RCC 7860 (cell line): ENCODE measurements at places on chromosomes 1 and 21.

DNA sequence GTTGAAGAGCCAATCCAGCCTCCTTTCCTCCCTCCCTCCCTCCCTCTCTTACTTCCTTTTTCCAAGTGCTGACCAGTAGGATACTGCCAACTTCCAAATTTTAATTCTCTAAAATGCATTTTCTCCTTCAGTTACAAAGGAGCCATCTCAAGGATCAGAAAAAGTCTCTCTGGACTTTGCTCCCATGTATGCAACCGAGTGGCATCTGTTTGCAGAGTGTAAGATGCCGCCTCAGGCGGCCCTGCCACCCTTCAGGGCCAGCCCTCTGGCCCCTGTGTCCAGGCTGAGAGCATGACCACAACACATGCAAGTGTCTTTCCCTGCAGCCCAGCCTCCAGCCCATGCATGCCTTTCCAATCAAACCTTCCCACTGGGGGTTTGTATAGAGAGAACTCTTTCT lies 205.3 kb upstream of the RAB4A start:
- no peak for DNase-seq

- no peak for DNase-seq
Measured at GRCh38 chr1:151619489-151620093, 7.7 kb downstream of the SNX27 start.

GRCh38 chr1:64692911-64693310 lies 52.0 kb upstream of the RAVER2 start:
- no peak for DNase-seq

DNA sequence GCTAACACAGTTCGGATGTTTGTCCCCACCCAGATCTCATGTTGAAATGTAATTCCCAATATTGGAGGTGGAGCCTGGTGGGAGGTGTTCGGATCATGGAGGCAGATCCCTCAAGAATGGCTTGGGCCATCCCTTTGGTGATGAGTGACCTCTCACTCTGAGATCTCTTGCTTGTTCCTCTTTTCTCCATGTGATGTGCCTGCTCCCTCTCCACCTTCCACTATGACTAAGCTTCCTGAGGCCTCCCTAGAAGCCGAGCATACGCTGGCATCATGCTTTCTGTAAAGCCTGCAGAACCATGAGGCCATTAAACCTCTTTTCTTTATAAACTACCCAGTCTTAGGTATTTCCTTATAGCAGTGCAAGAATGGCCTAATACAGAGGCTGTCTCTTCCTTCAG lies 8.1 kb upstream of the PLA2G5 start:
- no peak for DNase-seq

- DNase-seq: no peak
Measured at GRCh38 chr1:179808503-179808902, 65.4 kb downstream of the FAM163A start.

GRCh38 chr21:37983336-37984095 lies 67.3 kb upstream of the KCNJ6 start:
- peak; percentile 88 for DNase-seq

- DNase-seq: no peak
Measured at GRCh38 chr21:40130476-40130875, 263.2 kb downstream of the PCP4 start.

DNA sequence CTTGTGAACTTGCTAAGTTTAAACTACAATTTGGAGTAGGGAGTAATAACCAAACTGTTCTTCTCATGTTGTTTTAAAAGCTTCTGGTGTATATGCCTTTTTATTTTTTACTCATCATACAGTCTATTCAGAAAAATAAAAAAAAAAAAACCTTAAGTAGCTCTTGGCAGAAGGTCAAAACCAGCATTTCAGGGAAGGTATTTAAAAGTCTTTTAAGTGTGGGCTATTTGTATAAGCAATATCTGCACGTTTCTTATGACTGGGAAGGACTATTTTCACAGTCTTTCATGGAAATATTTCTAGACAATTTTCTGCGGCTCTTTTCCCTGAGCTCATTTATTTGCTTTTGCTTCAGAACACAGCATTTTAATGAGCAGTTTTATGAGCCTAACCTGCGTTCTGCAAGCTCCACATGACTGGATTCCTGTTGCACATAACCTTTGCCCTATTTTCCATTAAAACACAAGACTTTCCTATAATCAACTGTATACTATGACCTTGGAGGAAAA lies 60.9 kb upstream of the C1orf105 start:
- peak; percentile 64 for DNase-seq

- peak; percentile 75 for DNase-seq
Measured at GRCh38 chr1:41739061-41739955, 179.4 kb downstream of the HIVEP3 start.

DNA sequence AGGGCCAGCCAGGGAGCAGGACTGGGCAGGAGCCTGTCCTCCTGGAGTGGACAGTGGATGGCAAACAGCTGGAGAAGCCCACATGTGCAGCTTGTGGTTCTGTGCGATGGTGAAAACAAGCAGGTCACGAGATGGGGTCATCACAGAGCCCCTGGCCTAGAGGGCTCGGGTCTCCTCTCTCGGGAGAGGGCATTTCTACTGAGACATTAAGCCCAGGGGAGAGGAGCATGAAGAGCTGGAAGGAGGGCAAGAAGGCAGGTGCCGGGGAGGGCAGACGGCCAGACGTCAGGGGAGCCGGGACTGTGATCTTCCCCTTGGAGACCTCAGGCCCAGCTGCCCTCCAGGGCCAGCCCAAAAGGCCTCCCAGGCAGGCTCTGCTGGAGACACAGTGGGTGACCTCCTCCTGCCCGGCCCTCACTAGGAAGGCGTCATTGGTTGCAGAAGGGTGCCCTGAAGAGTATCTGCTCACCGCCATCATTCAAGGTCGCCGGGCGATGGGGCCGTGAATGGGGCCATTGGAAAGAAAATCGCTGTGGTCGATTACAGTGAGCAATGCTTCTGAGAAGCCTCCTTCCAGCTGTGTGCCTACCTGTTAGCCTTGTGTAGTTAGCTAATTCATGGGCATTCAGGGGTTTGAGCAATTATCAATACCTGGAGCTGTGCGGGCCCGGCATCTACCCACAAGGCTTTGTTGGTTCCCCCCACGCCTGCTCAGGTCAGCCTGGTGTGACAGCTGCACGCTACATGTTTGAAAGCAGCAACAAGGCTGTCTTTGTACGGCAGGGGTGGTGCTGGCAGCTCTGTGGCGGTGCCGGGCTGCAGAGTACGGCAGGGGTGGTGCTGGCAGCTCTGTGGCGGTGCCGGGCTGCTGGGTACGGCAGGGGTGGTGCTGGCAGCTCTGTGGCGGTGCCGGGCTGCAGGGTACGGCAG lies 72.3 kb upstream of the ACTRT2 start:
- DNase-seq: no peak

DNA sequence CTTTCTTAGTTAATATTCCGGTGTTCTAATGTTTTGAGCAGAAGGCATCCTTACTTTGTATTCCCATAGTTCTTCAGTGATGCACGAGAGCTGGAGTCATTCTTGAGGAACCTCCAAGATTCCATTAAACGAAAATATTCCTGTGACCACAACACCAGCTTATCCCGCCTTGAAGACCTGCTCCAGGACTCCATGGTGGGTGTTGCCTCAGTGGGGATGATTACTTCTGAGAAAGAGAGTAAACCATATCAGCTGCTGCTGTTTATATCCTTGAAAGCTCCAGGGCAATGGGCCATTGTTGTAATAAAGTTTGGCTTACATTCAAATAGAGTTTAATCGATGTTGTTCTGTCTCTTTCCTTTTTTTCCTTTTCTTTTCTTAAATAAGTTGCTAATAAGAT lies 93.1 kb downstream of the MACF1 start:
- no peak for DNase-seq

DNA sequence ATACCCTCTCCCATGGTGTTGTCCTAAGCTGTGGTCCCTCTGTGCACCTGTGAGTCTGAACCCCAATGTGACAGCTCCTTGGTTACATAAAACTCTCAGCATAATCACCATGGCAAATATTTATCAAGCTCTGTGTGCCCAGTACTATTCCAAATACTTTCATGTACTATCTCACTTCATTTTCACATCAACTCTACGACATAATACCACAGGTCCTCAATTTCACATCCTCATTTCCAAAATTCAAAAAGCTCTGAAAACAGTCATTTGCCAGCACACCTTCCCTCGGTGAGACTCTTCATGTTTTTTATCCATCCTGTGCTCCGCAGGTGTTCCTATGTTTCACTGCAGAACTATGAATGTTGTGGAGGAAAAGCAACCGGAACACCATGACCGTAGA lies 12.4 kb upstream of the CREG1 start:
- no peak for DNase-seq

DNA sequence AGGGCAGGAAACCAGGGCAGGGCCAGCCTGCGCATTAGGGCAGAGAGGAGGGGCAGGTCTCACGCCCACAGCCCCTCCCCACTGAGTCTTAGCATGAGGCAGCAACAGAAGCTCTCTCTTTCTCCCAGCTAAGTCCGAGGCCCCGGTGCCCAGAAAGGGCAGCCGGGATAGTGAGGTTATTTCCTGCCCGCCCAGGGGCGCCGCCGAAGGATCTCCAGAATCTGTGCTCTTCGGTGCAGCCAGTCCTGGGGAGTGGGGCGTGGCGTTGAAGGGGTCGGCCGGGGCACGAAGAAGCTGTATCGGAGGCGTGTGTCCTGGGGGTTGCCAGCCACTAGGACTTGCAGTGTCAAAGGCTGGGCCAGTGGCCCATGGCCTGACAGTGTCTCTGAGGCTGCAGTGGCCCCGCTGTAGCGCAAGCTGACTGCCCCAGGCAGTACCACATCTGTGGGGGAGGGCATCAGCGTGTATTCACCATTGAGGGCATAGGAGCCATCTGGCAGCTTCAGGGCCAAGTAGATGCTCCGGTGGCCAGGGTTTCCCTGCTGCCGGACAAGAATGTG lies 7.8 kb downstream of the ADAMTS4 start:
- DNase-seq: no peak

- no peak for DNase-seq
Measured at GRCh38 chr1:235485558-235485957, 18.7 kb downstream of the B3GALNT2 start.

DNA sequence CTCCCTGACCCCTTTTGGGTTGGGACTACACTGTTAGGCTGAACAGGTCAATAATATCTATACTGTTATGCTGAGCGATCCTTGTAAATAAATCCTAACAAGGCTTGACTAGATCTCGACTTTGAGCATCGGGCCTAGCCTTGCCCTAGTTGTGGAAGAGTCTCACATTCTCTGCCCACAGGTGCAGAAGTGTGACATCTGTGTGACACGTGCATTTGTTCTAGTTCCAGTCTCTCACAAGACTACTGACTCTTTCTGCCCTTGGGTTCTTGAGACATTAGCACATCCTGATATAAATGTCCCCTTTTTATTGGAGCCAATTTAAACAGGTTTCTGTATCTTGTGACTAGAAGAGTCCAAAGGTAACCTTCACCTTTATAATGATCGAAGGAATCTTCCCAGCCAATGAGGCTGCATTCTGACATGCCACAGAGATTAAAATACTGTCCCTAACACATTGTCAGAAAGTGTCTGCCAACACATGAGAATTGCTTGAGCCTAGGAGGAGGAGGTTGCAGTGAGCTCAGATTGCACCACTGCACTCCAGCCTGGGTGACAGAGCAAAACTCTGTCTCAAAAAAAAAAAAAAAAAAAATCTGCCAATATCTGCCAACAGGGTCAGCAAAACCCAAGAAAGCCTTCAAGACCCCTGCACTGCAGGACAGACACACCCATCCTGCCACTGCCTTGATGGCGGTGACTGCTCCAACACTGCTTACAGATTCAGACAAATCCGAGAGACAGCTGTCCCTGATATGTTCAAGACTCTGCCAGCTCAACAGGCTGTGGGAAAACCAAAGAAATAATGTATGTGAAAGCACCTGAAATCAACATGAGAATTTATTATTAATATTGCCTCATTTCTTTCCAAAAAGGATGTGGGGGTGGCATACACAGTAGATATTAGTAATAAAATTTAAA lies 56.5 kb upstream of the PSEN2 start:
- DNase-seq: no peak

GRCh38 chr1:67687198-67687545 lies 2.2 kb downstream of the GADD45A start:
- peak; percentile 27 for DNase-seq

- DNase-seq: no peak
Measured at GRCh38 chr1:7616076-7616832, 154.8 kb upstream of the VAMP3 start.

DNA sequence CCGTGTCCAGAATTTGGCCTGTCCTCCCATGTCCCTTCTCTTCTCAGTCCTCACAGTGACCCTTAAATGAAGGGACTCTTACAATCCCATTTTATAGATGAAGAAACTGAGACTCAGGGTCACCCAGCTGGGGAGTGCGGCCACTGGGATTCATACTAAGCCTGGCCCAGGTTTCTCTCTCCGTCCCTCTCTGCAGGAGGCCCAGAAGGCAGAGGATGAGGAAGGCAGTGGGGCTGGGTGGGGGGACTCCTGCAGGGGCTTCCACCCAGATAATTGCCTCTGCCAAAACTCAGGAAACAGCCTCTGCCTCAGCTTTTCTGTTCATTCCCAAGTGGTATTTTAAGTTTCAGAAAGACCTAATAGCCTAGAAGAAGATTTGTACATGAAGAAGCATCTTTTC lies 299.8 kb downstream of the MATN1 start:
- no peak for DNase-seq

DNA sequence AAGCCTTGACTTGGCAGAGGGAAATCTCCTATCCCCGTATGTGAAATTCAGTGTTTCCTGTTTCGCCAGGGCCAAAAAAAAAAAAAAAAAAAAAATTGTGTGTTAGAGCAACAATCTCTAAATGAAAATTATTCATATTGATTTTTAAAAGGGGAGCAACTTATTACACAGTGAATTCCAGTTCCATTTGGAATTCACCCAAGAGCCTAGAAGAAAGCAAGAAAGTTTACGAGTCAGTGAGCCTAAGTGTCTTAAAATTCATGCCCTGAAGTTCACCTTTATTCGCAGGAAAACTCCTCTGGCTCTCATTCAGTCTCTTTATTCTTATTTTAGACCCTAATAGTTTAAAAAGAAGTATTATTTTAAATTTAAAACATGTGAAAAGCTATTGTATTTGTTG lies 42.1 kb upstream of the HUNK start:
- DNase-seq: no peak

GRCh38 chr1:237610157-237610556 lies 280.6 kb downstream of the ZP4 start:
- DNase-seq: no peak

- no peak for DNase-seq
Measured at GRCh38 chr1:201349092-201349491, 28.4 kb downstream of the TNNT2 start.

- peak; percentile 48 for DNase-seq
Measured at GRCh38 chr1:157090196-157090647, 9.4 kb downstream of the ETV3L start.

DNA sequence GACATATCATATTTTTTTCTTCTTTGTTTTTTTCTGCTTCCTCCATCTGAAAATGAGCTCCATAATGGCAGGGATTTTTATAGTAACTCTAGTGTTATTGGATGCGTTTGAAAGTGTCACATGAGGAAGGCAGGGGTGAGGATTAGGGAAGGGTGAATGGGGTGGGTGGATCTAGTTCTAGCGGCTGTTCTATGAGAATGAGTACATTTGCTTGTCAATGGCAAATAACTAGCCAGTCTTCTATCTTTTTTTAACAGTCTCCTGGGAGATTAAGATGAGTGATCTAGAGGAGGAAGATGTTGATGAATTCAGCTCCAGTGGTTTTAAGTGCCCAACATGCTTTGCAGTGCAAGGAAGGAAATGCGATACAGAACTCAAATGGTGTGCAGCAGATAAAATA lies 5.8 kb downstream of the OR14I1 start:
- DNase-seq: no peak

- no peak for DNase-seq
Measured at GRCh38 chr1:8598060-8598724, 219.2 kb downstream of the RERE start.

- no peak for DNase-seq
Measured at GRCh38 chr1:204464701-204465100, 29.9 kb downstream of the PIK3C2B start.

GRCh38 chr1:65230731-65231481 lies 78.4 kb upstream of the DNAJC6 start:
- no peak for DNase-seq

GRCh38 chr21:31888936-31889371 lies 16.1 kb downstream of the HUNK start:
- no peak for DNase-seq
